ENCODE measurements at places on chromosomes 7 and 10.

- no peak for DNase-seq
These were observed 68.1 kb upstream of the TOMM7 start for GRCh38 chr7:22890773-22891172.

- no peak for DNase-seq
These were observed 153.2 kb downstream of the KLF6 start for GRCh38 chr10:3631701-3632330.

DNA sequence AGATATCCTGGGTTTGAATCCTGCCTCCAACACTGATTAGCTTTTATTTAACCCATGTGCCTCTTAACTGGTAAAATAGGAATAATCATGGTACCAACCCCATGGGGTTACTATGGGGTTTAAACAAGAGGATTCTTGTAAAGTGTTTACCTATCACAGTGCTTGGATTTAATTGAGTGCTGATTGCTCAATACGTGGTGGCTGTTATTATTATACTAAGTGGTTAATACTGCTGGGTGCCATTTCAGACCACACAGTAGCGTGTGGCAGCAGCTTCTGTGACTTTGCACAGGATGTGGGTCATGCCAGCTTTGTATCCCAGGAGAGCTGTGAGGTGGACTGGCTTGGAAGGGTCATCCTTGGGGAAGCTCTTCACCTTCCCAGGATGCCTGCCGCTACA lies 177.2 kb downstream of the SEC23IP start:
- no peak for DNase-seq

DNA sequence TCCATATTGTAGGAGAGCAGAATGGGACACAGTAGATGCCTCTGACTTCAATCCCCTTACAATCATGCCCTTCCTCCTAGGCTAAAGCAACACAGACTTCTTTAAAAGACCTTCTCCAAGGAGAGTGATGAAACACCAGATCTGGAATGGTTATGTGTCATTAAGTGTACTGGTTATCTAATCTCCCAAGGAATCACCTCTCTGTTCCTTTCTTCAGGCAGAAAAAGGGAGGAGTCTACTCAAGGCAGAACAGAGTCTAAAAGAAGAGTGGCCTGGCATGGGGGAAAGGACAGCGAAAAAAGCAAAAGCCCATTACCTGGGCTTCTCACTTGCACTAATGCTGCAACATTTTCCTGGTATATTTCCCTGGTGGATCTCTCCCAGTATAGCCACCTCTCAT lies 2.9 kb downstream of the ELMO1 start:
- no peak for DNase-seq

GRCh38 chr7:107194052-107194451 lies 25.2 kb downstream of the HBP1 start:
- DNase-seq, result no peak

DNA sequence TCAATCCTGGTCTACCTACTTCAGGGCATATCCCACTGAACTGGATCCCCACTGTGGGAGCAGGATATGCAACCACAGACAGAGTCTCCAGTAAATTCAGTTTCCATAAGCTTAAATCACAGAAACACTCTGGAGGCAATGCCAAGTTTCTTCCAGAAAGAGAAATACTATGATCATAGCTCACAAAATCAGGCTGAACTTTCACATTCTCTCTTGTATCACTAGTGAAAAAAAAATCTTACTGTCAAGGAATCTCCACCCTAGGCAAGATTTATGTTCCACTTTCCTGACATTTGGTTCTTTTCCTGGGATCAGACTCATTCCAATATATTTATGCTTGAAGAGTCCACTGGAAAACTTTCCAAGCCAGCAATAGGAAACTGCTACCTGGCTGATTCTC lies 749.0 kb downstream of the SUGCT start:
- DNase-seq, result no peak

DNA sequence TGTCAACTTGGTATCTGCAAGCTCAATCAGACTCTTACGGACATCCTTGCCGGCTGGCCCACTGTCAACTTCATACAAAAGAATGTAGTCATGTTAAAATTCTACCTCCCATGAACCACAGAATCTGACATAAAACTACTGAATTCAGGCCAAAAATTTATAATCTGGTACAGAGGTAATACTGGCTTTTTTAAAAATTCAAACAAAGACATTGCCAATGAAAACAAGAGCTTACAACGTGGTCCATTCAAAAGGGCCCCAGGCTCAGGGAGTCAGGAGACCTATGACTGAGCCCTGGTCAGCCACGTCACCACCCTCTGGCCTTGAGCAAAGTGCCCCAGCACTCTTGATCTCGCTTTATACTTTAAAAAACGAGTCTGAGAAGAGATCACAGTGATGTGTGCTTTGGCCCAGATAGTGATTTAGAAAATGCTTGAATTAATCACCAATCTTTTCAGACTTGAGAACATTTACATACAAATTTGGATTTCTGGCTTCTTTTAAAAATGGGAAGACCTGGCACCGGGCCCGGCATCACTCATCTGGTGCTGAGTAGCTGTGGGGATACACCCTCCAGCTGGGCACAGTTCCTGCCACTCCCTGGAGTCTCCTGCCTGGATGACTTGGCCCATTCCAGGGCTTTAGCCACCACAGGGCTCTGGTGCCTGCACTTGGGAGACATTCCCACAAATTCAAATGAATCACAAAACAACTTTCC lies 94.1 kb downstream of the PIP4K2A start:
- DNase-seq, result no peak

- no peak for DNase-seq
These were observed 54.5 kb downstream of the WAC start for GRCh38 chr10:28587270-28587969.

DNA sequence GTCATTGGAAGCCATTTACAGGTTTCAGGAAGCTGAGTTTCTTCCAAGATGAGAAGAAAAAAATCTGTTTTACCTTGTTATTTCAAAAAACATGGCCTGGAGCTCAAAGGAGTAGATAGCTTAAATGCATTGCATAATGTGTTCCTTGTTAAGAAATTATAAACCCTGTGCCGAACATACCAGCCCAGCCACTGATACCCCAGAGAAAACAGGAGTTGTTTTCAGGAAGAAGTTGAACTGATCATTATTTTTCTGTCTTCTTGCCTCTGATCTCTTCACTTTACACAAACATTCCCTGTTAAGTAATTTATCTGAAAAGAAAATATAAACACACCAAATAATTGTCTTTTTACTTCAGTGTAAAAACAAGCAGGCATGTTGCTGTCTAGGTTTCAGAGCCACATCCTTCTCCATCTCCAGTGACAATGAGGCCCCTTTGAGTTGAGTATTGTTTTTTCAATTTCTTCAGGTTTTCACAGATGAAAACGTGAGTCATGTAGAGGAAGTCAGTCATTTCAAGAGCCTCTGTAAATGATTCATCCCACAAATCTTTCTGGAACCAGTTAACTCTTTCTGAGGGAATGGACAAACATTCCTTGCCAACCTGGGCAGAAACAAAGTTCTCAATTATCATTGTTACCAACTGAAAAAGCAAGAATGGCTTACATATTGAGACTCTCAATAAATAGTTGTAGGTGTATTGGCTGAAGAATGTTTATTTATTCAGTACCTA lies 244.2 kb downstream of the IPMK start:
- DNase-seq, result no peak

DNA sequence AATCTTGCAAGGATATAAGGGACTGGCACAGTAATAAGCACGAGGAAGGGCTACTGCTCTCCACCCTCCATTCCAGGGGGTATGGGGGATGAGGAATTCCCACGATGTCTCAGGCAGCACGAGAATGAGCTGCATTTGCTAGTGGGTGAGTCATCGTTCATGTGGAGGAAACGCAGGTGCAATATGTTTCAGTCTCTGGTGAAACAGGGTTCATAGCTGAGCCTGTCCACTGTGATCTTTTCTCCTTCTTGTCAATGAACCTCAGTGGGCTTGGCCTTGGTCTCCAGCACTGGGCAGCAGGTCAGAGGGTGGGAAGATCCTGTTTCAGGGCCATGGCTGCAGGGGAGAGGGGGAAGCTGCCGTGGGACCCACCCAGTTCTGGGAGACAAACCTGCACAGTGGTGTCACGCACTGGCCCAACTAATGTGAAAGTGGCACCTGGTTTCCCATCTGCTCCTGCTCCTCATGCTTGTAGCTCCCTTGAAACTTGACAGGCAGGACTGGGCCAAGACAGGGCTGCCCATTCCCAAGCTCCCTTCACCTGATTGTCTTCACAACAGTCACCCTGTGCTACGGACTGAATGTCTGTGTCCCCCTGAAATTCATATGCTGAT lies 181.9 kb downstream of the USP6NL start:
- DNase-seq, result no peak

GRCh38 chr10:5583525-5584175 lies 58.9 kb downstream of the CALML3 start:
- DNase-seq, result no peak

DNA sequence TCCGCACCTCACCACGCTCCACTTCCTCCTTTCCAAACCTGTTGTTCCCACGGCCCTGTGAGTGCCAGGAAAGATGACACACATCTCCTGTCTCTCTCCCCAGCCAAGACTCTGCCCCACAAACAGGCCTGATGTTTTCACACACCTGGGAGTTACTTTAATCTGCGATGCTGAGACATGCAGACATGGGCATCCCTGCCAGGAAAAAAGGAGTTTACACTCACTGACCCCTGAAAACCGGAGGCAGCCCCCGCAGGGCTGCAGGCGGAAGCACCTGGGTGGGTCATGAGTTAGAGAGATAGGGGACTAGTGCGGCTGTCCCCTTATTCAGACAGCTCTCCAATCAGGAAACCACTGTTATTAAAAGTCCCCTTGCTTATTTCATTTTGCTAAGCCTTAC lies 106.4 kb upstream of the CARD11 start:
- no peak for DNase-seq

DNA sequence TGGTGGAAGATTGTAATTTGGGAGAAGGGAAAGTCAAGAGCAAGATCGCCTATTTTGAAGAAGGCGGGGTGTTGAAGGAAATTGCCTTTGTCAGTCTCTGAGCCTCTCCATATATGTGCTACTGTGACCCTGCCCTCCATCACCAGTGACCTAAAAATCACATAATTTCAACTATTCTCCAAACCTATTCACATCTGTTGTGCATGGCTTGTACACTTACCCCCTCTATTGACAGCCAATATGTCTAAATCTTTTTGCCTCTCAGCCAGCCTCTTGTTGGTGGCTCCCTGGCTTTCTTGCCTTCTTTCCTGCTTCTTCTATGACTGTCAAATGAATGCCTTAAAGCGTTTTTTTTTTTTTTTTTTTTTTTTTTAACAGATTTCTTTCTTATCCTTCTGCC lies 295.6 kb downstream of the AUTS2 start:
- no peak for DNase-seq
